ENCODE measurements at places on chromosomes 3 and 15. TPM values are rescaled to one million over a fixed set of nuclear protein-coding genes. Genes with fewer than 3 reads are reported as not detected.

DNA sequence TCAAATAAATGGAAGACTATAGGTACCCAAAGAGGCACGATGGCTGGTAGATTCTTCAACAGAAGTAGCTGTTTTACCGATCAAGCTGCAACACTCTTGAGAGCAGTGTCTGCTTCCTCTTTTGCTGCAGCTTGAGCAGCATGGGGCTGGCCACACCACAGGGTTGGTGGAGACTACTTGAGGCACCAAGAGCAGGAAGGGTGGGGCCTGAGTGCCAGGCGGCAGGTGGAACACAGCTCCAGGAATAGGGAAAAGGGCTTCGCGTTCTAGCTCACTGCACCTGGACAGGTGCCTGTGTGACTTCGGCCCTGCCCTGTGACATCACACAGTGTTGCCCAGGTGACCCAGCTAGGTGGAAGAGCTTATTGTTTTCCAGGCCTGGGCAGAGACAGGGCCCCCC is at the start of gene CCDC33:
Gene CCDC33 (plus strand): TSS at position 365 of the 400 bp plus-strand sequence. CDS start 394 bp downstream, outside the sequence.
- DNase-seq: no peak

- DNase-seq: no peak
Observed at GRCh38 chr3:171428321-171428787, 31.9 kb downstream of the TNIK start.

GRCh38 chr15:65903296-65904073 is 34.2 kb downstream of the RAB11A start:
- DNase-seq: no peak

ALDH1A2 gene
- polyA plus RNA-seq: 1.9 TPM

SEMA3B gene
- 3.4 TPM for polyA plus RNA-seq

All from psoas muscle (tissue), 8 donors.